ENCODE measurements at places on chromosomes 11 and 22.
A peak's percentile ranks its signal among the peaks of the same experiment; 100 is the strongest.

GRCh38 chr22:29092243-29092642 lies 19.4 kb downstream of the KREMEN1 start:
- no peak for DNase-seq

DNA sequence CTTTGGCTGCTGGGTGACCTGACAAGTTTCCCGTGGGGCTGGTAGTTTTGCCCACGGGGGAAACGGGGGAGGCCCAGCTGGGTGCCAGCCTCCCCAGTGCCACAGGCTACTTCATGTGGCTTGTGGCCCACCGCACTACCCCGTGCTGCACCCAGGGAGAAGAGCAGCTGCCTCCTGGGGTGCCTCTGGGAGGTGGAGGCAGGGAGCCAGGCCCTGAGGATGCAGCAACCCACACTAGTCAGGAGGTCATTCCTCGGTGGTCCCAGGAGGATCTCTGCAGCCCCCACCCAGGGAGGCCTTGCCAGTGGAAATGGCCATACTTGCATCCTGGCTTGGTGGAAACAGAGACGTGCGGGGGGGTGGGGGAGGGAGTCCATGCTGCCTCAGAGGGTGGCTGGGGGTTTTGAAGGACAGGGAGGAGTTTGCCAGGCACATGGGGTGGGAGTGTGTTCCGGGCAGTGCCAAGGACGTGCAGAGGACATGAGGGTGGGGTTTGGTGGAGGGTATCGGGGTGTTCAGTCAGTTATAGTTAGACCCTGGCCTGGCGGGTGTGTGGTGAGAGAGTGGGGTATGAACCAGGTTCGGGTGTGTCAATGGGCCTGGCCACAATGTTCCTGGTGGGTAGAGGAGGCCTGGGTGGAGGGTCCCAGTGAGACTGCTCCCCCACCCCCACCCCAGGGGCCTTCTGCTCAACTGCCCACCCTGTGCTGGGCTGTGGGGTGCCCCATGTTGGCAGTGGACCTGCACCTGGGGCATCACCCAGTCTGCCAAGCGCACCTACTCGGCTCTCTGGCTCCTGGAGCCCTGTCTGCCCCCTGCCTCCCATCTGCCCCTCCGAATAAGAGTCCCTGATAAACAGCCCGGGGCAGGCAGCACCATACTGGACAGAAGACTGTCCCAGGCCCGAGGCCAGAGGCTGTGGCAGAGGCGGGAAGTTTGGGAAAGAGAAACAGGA lies 3.8 kb downstream of the PIM3 start:
- peak; percentile 43 for DNase-seq

DNA sequence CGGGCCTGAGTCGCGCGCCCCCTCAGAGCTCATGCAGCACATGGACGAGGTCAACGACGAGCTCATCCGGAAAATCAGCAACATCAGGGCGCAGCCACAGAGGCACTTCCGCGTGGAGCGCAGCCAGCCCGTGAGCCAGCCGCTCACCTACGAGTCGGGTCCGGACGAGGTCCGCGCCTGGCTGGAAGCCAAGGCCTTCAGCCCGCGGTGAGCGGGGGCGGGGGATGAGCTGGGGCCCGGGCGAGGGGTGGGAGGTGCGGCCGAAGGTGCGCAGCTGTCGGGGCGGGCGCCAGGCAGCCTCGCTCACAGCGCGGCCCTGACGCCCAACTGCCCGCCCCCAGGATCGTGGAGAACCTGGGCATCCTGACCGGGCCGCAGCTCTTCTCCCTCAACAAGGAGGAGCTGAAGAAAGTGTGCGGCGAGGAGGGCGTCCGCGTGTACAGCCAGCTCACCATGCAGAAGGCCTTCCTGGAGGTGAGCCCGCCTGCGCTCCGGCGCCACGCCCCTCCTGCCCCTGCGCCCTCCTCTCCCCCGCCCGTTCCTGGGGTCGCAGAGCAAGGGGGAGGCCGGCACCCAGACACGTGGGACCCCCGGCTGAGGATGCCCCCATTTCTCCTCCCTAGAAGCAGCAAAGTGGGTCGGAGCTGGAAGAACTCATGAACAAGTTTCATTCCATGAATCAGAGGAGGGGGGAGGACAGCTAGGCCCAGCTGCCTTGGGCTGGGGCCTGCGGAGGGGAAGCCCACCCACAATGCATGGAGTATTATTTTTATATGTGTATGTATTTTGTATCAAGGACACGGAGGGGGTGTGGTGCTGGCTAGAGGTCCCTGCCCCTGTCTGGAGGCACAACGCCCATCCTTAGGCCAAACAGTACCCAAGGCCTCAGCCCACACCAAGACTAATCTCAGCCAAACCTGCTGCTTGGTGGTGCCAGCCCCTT lies 20.5 kb downstream of the EPS8L2 start:
- peak; percentile 64 for DNase-seq

- peak; percentile 13 for DNase-seq
Measured at GRCh38 chr22:46421267-46421666, 85.8 kb downstream of the TRMU start.

DNA sequence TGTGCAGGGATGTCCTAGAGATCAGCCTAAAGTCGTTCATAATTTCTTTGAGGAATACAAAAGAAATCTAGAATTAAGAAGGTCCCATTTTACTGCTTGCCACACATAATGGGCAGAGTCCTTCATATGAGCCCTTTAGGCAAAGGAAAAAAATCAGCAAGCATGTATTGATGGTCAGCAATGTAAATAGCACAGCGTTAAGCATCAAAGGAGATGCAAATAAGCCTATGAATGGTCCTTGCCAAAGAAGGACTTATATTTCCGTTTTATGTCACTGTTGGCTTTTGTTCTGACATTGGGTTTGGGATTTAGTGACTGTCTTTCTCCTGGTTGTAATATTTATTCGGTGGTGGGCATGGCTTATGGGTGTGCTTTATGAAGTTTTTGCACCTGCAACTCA lies 69.8 kb downstream of the CD44 start:
- DNase-seq = no peak

DNA sequence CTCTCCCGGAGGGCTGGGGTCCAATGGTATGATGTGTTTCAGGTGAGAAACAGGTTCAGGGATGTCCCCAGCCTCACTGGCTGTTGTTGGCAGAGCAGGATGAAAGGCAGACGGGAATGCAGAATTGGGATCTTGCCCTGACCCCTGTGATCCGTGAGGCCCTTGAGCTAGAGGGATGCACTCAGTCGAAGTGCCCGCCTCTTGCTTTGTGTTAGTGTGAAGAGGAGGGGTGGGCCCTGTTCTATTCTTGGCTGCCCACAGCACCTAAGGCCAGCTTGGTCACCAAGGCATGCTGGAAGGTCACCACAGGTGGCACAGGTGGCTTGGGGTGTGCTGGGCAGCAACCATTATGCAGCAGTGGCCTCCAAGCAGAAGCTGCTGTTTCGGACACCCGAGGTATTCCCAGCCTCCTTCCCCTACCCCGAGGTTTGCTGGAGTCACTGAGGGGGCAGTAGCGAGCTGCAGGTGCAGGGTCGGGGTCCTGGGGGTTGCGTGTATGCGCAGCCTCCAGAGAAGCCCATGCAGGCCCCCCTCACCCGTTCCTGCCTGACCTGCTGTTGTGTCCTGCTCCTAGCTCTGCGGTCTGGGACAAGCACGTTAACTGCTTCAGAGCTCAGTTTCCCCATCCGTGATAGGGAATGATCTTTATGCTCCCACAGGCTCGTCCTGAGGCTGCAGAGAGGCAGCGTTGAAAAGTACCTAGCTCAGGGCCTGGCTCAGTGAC lies 13.0 kb downstream of the LRP5 start:
- no peak for DNase-seq

DNA sequence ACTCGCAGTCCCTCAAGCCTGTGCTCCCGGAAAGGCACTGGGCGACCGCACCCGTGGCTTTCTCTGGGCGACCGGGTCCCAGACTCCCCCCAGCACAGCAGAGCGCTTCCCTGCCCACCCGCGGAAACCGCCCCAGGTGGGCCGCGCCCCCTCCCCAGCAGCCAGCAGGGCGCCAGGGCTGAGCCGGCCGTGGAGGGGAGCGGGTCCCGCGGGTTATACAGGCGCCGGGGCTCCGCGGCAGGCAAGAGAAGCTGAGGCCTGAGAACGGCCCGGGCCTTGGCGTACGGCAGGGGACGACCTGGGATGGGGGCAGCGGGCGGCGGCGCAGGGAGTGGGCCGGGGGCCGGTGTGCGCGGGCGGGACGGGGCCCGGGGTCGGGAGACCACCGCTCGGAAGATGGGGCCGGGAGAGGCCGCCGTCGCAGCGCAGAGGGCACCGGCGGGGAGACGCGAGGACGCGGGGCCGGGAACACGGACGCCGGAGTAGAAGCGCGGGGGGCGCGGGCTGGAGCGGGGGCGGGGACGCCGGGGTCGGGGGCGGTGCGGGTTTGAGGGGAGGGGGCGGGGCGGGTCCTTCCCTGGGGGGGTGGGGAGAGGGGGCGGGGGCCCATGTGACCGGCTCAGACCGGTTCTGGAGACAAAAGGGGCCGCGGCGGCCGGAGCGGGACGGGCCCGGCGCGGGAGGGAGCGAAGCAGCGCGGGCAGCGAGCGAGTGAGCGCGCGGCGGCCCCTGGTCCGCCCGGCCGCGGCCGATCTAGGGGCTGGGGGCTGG lies at the start of gene MDK:
TSS of gene MDK (plus strand) at position 622 of the 771 bp plus-strand sequence. CDS start 389 bp downstream, outside the sequence.
- DNase-seq = no peak

- DNase-seq = no peak
Measured at GRCh38 chr11:115626414-115626813, 122.2 kb upstream of the CADM1 start.
